GOT3 (cell line): ENCODE measurements at places on chromosomes 3 and 15.

DNA sequence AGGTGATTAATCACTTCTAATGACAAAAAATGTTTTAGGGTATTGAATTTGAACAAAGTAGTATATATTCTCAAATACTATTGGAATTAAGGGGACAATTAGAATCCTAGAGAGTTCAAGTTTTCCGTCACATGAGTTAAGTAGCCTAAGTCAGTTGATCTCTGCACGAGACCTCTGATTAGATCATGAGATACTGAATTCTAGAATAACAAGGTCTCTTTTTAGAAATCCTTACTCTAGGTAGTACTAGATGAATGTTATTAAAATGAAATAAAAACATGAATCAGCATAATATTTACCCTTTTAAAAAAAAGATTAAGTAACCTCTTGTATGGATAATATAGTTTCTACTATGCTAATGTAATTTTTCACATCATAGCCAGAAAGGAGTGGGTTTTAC lies 43.4 kb downstream of the MYO5A start:
- DNase-seq: no peak

DNA sequence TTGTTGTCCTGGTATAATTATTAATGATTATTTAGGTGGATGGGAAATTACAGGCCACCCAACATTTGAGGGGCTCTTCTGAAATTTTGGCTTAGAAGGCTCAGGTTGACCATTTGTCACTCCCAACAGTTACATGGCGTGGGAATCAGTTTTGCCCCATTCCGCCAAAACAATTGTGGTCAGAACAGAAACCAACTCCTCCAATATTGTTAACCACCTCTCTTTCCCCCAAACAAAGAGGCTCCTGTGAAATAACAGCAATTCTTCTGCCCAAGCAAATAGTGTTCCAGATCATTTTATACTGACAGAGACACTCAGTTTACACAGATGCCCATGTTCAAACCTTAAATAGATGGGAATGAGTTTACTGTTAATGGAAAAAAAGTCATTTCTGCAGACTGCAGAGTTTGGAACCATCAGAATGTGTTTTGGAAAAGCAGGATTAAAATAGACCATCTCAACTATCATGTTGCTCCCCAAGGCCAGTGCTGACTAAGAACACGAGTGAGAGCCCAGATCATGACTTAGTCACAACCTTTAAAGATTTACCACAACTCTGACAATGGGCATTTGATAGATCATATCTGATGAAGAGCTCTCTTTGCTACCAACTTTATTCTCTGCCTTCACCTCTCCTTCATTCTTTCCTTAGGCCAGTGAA lies 102.1 kb downstream of the DUT start:
- no peak for DNase-seq

GRCh38 chr3:44687898-44688297 lies 24.6 kb upstream of the ZNF502 start:
- no peak for DNase-seq

DNA sequence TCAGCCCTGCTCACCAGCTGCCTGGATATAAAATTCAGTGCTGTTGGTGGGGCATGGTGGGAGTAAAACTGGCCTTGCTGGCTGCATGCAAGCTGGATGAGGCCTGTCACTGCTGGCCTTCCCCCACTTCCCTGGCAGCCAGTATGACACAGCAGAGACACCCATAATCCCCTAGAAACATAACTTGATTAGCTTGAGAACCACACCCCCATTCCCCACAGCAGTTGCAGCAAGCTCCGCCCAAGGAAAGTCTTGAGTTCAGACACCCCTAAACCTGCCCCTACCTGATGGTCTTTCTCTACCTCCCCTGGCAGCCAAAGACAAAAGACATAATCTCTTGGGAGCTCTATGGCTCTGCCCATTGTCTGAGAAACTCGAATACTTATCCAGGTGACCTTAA lies 405.1 kb upstream of the NECTIN3 start:
- DNase-seq: no peak

GRCh38 chr3:153293265-153293664 lies 131.2 kb downstream of the RAP2B start:
- no peak for DNase-seq

- DNase-seq: no peak
Observed at GRCh38 chr3:46187876-46188275, 20.2 kb downstream of the CCR1 start.
